ENCODE measurements at places on chromosomes 3 and 15.

DNA sequence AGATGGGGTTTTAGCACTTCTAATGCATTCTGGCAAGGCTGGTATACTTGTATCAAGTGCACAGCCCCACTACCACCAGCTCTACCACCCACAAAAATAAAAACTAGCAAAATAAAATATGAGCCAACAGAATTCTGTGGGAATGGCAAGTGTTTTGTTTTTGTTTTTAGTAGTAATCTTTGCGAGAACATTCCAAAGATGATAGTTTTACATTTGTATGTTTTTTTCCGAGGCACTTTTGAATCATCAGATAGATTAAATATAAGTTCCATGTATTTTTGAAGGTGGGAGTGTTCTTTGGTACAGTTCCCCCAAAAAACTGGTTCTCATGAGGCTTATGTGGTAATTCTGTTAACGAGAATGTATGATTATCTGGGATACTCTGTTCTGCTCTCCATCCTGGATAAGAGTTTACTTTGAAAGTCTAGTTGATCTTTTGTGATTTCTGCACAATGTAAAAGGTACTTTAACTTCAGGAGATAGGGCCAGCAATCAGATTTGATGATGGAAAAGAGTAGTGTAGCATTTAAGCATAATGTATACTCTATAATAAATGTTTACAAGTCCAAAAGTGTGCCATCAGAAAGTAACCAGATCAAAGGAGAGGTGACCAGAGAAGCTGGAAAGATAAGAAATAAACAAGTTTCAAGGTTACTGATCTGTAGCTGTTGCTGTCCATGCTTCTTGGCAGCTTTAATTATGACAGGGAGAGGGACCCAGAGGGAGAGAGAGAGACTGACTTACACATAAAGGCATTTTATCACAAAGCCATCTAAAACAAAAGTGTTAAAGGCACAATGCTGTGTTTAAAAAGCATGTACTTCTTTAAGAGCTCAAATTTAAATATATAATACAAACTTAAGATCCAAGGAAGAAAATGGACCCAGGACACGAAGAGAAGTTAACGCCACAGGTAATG, 130.9 kb downstream of the PGPEP1L start:
- DNase-seq: no peak

GRCh38 chr15:40904552-40905201, 10.4 kb downstream of the VPS18 start:
- DNase-seq: no peak

GRCh38 chr3:100753846-100754245, 44.6 kb downstream of the TFG start:
- no peak for DNase-seq

DNA sequence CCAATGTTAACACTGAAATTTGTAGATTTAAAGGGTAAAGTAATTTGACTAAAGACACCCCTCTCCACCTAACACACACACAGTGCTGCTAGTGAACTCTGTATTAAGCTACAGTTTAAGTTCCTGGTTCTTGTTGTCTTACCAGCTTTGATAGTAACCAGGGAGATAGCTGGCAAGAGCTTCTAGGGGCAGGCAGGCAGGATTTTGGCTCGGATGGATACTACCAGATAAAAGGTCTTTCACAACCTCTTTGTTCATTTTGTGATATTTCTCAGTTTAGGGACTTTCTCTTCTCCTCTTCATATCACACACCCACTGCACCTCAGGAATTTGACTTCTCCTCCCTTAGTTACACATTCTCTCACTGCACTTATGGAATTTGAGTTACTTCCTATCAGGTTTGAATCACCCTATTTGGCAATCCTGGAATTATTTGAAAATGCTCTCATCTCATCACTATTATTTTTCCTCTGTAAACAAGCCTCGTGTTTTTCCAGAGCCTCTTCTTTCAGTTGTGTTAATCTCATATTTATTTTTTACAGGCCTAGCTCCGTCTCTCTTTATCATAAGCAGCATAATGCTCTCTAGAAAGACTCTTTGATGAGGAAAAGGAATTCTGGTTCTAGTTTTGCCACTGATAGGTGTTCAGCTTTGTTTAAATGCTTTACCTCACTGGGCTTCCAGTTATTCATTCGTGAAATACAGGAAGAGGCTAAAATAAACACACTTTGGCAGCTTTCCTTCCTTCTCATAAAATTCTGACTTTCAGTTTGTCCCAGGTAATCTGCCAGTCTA, 23.0 kb upstream of the CLDN1 start:
- DNase-seq: no peak

DNA sequence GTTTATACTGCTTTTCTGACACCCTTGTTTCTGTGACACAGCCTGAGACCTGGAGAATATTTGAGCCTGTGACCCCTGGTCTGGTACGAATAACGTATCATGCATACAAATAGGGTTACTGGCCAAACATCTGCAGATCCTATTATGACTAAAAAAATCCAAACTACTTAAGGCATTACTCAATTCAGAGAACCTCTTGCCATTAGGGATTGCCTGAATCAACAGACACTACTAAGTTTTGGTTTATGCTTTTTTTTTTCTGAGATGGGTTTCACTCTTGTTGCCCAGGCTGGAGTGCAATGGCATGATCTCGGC, 35.4 kb downstream of the OSBPL10 start:
- no peak for DNase-seq

DNA sequence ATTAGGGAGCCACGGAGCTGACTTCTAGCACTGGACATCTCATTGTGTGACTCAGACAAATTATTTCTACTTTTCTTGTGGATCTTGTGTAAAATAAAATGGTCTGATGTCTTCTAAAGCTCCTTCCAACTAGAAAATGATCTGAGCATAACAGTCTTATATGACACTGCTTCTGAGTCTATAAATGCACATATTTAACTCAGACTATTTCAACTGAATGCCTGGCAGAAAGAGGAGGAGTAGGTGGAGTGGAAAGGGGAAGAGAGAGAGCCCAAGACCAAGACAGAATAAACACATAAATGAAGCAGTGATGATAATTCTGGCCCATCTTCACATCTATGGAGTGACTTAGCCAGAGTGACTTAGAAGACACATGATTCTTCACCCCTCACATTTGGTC, 162.3 kb upstream of the PDZRN3 start:
- no peak for DNase-seq

DNA sequence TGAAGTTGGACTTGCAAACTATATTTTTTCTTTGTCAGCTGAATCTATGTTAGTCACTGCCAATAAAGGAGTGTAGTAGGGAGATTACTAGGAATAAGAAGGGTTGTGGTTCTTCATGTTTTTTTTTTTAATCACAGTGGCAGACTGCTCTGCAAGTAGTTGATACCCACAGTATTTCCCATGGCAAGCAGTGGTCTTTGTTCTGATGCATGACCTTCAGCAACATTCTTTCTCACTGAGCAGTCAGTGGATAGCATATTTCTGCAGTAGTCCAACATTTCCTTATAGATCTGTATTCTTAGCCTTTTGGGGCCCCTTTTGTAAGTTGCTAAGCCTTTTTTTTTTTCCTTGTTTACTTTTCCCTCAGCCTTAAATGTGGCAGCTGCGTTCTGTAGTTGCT, 151.1 kb downstream of the DOCK3 start:
- no peak for DNase-seq

GRCh38 chr15:72220687-72221086, 10.3 kb downstream of the PKM start:
- no peak for DNase-seq

DNA sequence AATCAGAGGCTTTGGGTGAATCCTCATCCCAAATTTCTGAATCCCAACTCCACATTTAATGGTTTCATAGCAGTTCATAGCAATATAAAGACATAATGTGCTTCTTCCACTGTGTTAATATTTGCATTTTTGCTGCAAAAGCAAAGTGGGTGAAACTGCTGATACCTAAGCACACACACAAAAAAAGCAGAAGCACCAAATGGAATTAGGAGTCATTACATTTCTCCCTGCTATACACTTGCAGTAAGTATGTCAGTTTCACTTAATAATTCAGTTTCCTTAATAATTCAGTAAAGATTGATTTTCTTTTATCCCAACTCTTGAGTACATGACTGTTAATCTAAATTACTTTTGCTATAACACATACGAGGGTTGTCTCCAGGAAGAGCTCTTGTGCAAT, 48.9 kb upstream of the ALCAM start:
- no peak for DNase-seq

GRCh38 chr3:13896473-13897154, 16.7 kb upstream of the WNT7A start:
- DNase-seq: peak; percentile 63

DNA sequence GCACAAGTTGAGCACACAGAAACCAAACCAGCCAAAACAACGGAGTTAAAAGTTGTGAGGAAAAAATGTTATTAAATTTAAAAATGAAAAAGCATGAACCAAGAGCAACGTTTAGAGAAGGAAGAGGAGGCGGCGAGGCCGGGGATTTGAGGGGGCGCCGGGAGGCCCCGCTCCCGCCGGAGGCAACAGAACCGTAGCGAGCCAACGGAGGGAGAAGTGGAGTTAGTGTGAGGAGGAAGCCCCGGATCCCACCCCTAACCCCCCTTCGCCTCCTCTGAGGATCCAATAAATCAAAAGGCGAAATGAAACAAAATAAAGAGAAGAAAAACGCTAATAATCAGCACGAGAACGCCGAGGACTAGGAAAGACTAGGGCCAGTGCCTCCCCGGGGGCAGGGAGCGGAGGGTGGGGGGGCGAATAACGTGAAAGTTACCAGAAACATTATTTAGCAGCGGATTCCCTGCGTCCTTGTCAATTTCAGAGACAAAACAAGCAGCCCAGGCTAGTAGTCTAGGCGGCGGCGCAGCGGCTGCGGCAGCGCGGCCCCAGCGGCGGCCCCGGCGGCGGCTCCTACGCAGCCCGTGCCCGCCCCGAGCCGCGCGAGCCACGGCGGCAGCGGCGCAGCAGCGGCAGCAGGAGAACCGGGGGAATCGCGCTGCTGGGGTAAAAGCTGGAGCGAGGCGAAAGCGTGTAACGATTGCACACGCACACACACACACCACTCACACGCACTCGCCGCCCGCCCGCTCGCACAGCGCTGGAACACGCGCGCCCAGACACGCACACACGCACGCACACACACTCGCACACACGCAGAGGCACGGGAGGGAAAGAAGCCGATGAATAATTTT, 1.7 kb downstream of the MEIS2 start:
- peak; percentile 27 for DNase-seq

All from stimulated activated CD8-positive, alpha-beta memory T cell treated with anti-CD3 and anti-CD28 coated beads, Interleukin-4, amount 100 ng/mL, for 48 hours (primary cell).